ENCODE measurements at places on chromosomes 6 and 20.
A peak's percentile ranks its signal among the peaks of the same experiment; 100 is the strongest.

DNA sequence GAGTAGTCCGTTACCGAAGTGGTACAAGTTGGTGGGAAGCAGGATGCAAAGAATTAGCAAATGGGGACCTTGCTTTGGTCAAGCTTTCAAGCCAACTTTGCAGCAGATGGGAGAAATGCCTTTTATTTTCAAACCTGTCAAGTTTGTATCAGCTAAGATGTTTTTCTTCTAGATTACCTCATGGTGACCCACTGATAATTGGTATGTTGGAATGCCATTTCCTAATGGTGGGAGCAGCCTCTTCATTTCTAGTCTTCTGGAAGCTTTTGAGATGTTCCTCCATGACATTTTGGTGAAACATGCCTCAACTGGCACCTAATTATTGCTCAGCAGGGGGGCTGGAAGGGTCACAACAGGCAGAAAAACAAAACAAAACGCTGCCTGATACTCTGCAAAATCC is 43.7 kb downstream of the ADNP start:
- no peak for DNase-seq

DNA sequence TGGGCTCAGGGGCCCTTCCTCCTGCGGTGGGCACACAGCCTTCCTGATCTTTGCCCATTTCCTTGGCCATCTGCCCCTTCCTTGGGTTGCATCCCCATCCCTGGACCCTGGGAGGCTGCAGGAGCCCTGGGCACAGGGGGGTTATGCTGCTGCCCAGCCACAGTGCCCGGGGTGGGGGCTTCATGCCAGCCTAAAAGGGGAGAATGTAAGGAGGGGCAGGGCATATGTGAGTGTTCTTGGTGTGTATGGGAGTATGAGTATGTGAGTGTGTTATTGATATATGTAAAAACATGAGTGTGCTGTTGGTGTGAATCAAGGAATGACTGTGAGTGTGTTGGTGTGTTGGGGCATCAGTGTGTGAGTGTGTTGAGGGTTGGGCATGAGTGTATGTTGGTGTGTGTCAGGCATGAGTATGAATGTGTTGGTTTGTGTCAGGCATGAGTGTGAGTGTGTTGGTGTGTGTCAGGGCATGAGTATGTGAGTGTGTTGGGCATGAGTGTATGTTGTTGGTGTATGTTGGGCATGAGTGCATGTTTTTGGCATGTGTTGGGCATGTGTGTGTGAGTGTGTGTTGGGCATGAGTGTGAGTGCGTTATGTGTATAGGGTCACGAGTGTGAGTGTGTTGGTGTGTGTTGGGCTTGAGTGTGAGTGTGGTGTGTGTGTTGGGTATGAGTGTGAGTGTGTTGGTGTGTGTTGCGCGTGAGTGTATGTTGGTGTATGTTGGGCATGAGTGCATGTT is 14.7 kb upstream of the CST8 start:
- no peak for DNase-seq

GRCh38 chr20:48962976-48963771 is 41.7 kb downstream of the ARFGEF2 start:
- DNase-seq, result no peak

DNA sequence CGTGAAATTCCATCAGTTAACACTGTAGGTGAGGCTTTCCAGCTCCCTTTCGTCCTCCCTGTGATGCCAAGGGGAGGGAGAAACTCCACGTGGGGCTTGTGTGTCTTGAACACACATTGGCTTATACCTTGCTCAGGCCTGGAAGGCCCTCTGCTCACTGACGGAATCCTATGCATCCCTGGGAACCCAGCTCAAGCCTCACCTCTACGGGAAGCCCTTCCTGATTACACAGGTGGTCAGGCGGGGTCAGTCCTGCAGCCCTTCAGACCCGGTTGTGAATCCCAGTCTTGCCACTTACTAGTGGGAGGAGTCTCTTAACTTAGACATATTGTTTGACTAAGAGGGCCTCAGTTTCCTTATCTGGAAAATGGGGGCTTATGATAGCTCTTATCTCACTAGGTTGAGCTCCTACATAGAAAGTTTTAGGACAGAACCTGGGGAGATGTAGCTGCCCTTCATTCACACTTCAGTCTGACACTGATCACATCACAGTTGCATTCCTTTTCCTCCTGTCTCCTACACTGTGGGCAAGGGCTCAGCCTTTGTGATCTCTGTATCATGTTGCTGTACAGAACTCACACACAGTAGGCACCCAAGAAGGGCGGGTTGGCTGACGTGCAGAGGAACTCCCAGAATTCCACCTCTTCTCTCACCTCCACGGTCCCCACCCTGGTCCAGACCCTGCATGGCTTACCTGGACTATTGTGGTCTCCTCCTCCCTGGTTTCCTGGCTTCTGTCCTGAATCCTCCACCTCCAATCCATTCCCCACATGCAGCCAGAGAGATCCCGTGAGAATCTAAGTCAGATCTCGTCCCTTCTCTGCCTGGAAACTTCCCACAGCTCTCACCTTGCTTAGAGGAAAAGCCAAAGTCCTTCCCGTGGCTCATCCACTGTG is 129.6 kb downstream of the CEBPB start:
- no peak for DNase-seq

DNA sequence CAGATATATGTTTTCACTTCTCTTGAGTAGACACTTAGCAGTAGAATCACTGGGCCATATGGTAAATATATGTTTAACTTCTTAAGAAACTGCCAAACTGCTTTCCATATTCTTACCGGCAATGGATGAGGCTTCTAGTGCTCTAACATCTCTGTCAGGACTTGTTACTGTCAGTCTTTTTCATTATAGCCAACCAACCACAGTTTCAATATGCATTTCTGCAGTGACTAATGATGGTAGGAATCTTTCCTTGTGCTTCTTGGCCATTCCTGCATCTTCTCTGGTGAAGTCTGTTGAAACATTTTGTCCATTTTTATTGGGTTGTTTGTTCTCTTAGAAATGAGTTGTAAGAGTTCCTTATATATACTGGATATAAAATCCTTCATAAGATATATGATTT is 66.0 kb upstream of the SYNDIG1 start:
- DNase-seq, result no peak

- DNase-seq, result no peak
These were observed 592.8 kb upstream of the JAG1 start for GRCh38 chr20:11266571-11266970.

DNA sequence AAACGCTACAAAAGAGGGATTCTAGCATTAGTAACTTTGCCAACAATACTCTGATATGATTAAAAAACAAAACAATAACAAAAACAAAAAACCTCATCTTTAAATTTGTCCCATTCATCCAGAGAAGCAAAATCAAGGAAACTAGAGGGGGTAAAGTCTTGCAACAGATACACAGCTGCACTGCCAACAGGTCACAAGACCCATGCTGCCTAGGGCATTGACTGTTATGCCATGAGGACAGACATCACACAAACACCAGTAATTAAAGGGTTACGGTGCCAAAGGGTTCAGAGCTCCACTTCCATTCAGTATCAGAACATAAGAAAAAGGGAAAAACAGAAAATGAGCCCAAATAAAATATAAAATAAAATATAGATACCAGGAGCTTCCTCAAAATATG is 1.6 kb downstream of the TBC1D20 start:
- DNase-seq, result no peak

- no peak for DNase-seq
These were observed 126.3 kb downstream of the TOX2 start for GRCh38 chr20:44041001-44041400.

DNA sequence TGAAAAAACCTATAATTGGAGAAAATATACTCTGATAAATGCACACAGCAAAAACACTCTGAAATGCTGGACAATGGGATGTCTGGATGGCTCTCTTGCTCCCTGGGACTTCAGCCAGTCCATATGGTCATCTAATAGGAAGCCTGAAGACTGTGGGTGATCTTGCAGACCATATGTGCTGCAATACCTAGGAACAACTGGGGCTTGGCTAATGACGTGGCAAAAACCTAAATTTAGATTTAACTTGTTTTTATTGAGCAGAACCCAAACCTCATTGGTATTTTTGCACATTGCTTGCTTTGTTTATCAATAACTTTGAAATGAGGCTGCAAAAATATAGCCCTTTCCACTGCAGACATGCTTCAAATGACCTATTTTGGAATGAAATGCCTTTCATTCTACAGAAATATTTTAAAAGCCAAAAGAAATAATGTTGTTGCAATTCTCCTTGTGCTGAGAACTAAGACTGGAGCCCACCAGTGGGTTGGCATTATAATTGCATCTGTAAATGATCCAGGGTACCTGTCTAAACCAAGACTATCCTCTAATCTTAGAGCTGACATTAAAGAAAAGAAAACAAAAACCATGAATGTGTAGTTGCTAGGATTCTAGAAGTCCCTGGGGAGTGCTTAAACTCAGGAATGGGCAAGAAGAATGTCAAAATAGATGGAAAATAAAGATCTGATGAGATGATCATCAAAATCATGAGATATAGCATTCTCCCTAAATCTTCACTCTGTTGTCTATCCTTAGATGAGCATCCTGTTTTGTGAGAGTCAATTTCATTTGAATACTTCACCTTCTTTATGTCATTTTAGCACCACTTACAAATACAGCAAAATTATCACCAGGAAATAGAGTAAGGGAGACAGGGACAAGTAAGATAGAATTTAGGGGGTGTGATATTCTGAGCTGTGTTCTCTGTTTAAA is 152.1 kb upstream of the RIMS1 start:
- DNase-seq, result no peak

DNA sequence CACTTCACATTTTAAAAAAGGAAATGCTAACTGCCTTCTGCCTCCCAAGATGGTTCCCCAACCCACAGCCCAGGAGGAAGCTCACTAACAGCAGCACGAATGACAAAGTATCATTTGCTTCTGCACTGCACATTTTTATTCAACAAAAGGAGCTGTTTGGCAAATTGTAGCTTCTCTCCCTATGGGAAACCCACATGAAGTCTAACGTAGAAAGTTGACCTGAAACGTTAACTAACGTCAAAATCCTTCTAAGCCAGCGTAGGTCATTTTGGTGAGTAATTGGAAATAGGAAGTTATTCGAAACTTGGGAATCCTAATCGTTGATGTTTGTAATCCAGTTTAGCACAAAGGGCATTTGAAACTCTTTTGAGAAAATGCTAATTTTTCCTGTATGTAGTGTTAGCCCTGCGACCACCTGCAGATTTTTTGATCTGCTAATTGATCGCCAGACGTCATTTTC is 2.9 kb downstream of the SALL4 start:
- DNase-seq, result no peak

DNA sequence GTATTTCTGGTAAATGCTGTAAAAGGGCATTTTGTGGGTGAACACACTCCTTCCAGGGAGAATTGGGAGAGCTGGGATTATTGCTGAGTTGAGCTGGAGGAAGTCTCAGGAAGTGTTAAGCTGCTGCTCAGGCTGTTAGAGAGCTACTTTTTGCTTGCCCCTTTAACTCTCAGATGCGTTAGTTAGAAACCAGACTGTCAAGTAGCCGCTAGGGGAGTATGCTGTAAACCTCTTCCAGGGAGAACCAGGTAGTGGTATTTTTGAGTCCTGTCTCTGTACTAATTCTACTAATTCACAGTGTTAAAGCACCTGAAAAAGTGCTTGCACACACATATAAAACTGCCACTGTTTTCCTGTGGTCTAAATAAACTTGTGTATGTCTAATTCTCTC is 6.6 kb upstream of the GFRAL start:
- no peak for DNase-seq

DNA sequence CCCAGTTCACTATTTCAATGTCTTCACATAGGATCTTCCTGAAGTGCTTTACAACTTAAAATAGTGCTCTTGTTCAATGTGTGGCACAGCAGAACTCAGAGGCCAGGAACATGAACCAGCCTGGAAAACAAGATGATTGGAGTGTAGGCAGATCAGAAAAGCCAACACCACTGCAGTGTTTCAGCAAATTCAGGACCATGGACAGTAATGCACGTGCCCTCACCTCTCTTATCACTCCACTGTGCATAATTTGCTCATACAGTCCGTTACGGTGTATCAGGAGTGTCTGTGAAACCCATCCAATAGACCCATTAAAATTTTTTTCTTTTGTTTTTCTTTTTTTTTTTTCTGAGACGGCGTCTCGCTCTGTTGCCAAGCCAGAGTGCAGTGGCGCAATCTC is 27.6 kb upstream of the HACE1 start:
- DNase-seq, result no peak

DNA sequence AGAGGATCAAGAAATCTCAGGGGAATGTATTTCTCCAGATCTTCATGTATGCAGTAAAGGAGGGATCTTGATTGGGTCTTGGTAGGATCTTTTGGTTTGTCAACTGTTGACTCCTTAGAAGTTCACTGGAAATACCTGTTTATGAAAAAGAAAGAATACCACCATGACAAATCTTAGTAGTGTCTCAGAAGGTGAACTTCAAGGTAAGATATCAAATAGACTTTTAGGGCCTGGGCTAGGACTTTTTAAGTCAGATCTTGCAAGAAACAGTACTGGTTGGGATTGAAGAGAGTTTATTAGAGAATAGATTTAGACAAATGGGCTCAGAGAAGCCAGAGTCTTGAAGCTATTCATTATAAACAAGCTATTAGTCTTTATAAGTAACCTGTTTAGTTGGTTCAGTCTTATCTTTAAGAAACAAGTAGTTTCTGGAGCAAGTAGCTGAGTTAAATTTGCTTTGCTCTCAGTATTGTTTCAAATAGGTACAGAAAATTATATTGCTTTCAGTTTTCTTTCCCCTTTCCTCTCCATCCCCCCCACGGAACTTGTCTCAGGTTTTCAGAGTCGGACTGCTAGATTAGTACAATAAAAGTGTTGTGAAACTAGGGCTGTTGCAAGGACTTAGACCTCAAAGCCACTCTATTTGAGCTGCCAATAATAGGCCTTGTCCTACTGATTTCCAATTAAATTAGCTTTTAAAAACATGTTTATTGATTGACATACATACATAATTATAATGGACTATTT is 529.1 kb upstream of the CITED2 start:
- DNase-seq, result no peak

DNA sequence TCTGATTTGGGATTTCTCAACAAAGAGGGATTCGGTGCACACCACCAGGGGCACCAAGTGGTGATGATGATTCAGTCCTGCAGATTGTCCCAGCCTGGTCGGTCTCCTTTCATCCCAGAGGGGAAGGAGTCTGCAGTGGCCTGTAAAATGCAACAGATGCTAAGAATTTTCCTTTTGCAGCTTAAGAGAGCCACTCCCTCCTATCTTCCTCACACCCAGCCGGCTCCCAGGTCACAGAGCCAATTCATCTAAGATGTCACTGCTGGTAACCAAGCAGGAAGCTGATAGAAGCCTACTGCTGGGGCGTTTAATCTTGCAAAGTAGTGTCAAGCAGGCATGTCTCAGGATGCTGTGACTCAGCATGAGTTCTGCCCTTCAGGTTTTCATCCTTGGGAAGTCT is 203.8 kb upstream of the LRFN2 start:
- peak; percentile 66 for DNase-seq

GRCh38 chr6:140041056-140041455 is 666.6 kb upstream of the CITED2 start:
- no peak for DNase-seq

Measured in NCI-H82 (cell line).